ENCODE measurements at places on chromosomes 2 and 18.

DNA sequence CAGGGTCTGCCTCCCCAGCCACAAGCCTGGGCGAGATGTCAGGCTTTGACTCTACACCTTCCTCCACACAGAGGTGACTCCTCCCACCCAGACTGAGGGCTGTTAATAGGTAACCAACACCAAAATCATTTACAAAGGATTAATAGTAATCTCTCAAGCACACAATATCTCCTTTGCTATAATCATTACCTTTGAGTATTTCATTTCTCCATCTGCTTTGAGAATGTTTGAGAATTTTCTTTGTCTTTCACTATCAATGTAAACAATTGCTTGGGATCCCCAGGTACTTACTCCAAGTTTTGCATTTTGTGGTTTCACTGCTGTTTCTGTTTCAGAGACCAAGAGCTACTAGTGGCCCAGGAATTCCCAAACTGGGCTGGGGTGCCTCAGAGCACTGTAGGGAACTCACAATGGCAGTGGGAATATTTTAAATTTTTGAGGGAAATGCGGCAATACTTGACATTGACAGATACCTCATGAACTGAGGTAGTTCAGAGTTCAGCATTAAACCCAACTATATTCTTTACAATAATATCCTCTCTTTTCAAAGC lies 166.4 kb upstream of the MGAT5 start:
- no peak for DNase-seq

DNA sequence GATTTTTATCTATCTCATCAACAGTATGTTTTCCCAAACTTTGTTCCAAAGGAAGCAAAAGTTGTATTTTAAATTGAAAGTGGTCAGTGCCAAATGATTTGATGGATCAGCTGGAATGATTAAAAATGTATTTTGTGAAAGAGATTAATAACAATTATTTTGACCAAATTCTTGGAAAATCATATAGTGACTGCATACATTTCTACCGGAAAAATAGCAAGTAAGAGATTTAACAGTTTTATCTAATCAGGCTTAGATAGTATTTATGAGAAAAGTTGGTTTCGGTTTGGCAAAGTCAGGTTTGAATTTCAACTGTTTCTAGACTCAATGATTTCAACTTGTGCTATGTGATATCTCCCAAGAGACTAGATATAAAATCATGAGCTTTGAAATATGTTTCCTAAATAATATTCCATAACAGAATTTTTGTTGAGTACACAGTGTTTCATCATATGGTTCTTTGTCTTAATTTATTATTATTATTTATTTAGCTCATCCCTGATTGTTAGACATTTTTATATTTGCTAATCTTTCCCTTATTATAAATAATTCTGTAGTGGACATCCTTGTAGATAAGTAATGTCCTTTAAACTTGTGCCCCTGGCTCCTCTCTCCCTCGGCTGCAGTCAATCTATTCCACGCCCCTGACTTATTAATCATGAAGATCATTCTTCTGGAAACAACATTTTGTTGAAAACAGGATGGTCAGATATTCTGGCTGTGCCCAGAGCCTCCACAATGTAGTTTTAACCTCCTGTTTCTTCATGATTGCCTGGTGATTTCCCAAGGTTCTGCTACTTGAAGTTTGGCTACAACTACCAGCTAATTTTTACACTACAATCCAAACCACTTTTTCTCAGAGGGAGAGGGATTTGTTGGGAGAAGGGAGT lies 520.7 kb upstream of the TCF4 start:
- no peak for DNase-seq

DNA sequence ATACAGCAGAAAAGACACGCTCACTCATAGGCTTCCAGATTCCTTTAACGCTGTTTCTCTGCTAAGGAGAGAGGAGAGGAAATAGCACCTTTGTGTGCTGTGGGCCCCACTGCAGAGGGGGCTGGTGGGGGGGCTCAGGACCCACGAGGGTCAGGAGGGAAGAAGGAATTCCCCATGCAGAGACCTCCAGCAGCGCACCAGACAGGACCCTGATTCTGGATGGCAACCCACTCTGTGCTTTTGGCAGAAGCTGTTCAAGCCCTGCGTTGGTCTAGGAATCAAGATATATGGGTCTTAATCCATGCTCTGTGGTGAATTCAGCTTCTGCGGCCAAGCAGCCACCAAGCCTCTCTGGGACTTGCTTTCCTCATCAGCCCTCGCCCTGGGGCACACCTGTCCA lies 31.0 kb downstream of the MYCN start:
- no peak for DNase-seq

DNA sequence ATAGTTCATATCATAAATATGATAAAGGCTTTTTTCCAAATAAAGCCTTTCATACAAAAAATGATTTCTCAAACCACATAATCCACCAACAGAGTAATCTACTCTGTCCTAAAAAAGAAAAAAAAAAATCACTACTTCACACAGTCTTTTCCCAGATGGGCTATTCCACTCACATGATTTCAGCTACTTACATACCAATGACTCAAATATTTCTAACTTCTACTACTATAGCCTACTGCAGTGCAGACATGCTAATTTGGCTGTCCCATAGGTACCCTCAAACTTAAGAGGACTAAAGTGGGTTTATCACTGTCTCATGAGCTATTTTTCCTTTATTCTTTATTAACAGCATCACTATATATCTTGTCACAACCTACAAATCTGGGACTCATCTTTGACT lies 57.4 kb downstream of the SLC66A3 start:
- no peak for DNase-seq

DNA sequence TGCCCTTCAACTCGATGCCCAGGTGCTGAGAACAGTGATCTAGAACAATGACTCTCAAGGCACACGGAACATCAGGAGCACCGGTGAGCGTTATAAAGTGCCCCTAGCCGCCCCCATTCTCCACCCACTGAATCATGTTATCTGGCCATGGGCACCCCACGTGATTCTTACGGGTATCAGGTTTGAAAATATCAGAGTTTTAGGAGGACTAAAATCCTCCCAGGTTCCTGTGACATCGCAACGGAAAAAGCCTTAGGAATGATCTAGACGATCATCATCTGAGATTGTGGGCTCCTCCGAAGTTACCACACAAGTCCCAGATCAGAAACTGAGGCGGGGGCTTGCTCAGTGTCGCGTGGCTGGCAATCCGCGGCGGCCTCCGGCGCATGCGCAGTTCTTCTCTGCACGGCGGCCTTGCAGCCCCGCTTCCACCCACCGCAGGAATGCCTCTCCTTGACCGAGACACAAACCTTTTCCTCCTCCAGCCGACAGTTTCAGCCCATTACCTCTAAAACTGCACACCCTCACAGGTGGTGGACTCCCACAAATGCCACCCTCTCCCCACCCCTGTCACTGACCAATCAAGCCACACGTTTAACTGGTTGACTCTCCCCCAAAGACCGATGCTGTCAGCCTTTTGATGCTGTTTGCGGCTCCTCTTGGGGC lies 5.8 kb upstream of the MRPL33 start:
- DNase-seq = peak; percentile 39

GRCh38 chr18:56487801-56488200 lies 150.6 kb downstream of the TXNL1 start:
- DNase-seq = no peak

DNA sequence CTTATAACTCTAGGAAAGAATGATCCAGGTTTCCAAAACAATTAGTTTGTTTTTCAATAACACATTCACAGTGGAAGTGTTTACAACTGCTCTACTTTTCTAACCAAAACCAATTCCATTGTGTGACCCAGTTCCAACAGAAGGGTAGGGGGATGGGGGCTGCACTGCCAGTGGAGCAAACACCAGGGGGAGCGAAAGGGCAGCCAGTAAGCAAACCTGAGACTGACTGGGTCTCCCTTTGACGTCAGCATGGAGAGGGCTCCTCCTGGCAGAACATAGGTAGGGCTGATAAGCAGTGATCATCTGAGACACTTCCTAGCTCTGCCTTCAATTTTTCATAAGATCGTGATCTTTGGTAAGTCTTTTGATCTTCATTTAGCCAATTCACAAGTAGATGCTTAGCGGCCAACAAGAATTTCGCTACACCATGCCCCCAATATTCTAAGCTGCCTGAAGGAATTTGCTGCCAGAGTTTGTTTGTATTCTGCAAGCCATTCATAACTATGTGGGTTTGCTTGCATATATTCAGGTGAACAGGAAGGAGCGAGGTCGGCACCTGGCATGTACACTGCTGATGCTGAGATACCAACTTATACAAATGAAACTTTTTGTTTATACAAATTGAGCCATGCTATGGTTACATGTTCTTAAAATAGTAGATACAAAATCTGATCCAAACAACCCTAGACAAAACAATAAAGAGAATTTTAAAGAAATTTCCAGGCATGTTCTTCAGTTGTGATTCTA lies 45.9 kb downstream of the ST6GAL2 start:
- DNase-seq = no peak

GRCh38 chr2:72118951-72119350 lies 28.7 kb downstream of the CYP26B1 start:
- no peak for DNase-seq

GRCh38 chr2:170723446-170723958 lies 8.4 kb downstream of the SP5 start:
- no peak for DNase-seq

DNA sequence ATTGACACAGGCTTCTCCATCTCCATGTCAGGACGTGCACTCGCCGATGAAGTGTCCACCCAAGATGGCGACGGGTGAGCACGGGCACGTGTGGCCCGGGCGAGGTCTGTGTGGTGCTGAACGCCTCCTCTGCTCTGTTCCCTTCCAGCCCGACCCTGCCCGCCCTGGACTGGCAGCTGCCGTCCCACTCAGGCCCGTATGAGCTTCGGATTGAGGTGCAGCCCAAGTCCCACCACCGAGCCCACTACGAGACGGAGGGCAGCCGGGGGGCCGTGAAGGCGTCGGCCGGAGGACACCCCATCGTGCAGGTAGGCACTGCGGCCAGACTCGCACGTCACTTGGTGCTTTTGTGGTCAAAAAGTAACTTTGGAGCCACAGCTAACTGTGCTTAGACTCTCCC lies 37.7 kb downstream of the NFATC1 start:
- DNase-seq = no peak

GRCh38 chr2:26687801-26688200 lies 4.7 kb upstream of the KCNK3 start:
- DNase-seq = no peak

DNA sequence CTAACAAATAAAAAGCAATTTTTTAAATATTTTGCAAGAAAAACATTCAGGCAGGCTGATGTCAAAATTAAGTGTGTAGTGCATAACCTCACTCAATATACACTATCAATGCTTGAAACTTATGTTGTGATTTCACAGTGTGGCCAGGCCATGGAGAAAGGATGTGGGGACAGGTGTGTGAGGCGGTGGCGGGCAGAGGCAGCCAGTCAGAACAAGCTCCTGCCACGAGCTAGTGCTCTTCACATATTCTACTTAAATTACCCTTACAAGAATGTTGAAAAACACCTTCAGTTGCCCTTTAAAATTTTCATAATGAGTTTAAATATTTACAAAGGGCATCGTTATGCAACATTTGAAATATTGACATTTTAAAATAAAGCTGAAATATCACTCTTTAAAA lies 43.2 kb downstream of the CYB5A start:
- DNase-seq = no peak

GRCh38 chr18:21930177-21930576 lies 189.6 kb downstream of the MIB1 start:
- no peak for DNase-seq

GRCh38 chr2:193837111-193837738 lies 1642.5 kb upstream of the TMEFF2 start:
- no peak for DNase-seq

GRCh38 chr18:68948622-68949021 lies 150.7 kb downstream of the CCDC102B start:
- no peak for DNase-seq

DNA sequence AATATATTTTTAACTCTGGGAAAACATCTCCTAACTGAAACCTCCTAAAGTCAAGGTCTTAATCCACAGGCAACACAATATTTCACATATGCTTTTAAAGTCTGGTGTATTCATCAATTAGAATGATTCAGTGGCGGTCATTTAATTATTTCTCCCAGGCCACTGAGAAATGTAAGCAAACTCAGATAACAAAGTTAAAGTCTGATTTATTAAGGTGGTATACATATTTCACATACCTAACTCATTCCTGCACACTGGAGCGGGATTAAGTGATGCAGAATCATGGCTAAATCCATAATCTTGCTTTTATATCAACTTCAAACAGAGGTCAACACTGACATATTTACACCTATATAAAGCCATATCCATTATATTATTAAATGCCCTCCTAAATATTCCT lies 43.7 kb downstream of the FRZB start:
- no peak for DNase-seq

DNA sequence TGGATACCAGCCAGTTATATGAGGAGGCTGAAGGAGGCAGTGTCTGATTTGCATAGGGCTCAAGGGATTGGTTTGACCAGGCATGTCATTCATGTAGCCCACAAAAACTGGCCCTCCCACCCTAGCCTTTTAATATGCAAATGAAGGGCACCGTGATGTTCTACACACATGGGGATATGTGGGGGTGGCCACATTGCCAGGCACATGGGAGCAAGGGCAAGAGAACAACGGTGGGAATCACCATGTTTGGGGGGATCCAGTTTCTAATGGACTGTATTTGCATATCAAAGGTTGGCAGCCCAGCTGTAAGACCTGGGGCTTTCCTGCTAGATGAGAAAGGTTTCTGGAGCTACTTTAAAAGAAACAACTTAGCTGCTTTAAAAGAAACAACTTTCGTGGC lies 65.1 kb upstream of the SLC25A52 start:
- no peak for DNase-seq

- DNase-seq = no peak
Observed at GRCh38 chr2:63950414-63950813, 68.8 kb downstream of the VPS54 start.

- DNase-seq = no peak
Observed at GRCh38 chr2:41900101-41900577, 147.7 kb upstream of the PKDCC start.

DNA sequence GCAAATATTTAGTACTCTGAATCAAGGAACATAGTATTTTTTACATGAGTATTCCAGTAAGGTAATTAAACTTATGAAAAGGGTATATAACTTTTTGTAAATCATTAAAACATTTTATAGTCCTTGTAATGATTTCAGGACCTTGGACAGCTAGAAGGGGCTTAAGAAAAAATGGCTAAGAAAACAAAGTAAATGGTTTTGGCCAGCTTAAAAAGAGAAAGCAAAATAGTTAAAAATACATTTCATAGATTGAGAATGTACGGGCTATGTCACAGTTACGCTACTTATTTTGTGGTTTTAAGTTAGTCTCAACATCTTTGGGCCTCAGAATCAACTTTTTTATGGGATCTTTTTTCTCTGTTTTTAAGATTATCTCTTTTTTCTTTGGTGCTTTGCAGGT lies 26.7 kb downstream of the POLI start:
- no peak for DNase-seq

GRCh38 chr2:203882551-203882950 lies 15.0 kb downstream of the CTLA4 start:
- no peak for DNase-seq
